ENCODE measurements at places on chromosomes 16 and 17.

DNA sequence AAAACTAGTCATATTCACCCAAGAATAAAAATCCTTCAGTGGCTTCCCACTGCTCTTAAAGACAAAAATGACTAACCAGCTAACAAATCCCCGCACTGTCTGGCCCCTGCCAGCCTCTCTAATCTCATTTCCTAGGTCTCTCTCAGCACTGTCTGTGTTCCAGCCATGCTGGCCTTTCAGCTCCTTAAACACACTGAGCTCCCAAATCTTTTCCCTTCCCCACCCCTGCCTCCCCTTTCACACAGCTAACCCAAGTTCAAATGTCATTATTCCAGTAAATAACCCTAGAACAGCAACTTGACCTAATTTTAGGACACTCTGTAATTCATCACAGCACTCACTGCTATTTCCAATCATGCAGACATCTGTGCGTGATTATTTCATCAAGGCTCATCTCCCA lies 7.8 kb downstream of the SHCBP1 start:
- DNase-seq: no peak

DNA sequence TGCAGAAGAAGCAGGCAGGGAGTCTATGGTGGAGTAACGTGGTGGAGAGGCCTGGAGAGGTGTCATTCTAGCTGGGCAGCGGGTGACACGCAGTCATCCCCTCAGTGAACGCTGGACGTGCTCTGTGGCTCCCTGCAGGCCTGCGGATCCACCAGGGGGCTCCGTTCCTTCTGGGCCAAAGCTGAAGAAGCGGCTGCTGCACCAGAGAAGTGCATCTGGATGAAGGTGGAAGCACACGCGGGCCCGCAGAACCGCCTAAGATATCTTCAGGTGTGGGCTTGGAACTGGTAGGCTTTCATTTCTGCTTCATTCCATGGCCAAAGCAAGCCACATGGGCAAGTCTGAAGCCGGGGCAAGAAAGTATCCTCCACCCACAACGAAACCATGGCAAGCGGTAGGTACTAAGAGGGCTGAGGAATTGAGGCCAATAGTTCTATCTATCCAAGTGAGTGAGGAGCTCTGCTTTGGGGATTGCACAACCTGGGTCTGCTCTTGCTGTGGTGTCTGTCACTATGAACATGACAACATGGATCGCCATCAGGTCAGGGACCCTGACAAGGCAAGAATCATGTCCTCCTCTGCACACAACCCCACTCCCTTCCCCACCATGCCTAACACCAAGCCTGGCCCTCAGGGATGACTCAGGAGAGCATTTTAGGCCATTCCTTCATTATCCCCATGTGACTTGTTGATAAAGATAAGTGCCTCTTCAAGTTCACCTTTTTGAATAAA lies 78.9 kb upstream of the FBXO47 start:
- peak; percentile 34 for DNase-seq

GRCh38 chr17:39755554-39756379 lies 18.0 kb downstream of the GRB7 start:
- DNase-seq: no peak

GRCh38 chr17:50620237-50620636 lies 14.4 kb upstream of the ABCC3 start:
- DNase-seq: no peak

DNA sequence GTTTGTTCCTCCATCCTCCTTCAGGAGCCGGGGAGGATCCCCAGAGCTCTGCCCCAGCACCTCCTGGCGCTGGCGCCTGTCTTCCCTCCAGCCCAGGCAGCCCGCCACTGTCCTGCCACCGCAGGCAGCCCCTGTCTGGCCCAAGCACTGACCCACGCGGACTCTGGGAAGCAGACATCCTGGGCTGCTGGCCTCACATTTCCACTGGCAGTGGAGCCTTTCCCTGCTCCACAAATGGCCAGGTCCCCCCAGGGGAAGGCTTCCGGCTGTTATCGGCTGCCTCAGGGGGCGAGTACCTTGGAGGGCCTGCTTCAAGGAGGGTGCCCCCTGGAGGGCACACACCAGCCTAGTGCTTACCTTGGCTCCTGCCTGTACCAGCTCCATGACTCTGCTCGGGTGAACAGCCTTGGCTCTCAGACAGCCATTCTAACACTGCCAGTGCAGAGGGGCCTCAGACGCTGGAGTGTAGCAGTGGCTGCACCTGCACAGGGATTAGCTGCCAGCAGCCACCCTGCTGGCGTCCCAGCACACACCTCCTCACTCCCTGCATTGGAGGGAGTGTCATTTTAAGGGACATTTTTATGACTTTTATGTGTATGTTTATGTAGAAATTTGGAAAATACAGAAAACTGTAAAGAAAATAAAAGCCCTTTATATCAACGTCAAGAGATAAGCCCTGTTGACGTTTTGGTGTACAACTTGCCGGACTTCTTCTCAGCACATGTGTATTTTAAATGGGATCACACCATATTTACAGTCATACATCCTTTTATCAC lies 21.0 kb downstream of the ACE start:
- no peak for DNase-seq

GRCh38 chr17:33970279-33970678 lies 284.8 kb upstream of the CCL2 start:
- no peak for DNase-seq

DNA sequence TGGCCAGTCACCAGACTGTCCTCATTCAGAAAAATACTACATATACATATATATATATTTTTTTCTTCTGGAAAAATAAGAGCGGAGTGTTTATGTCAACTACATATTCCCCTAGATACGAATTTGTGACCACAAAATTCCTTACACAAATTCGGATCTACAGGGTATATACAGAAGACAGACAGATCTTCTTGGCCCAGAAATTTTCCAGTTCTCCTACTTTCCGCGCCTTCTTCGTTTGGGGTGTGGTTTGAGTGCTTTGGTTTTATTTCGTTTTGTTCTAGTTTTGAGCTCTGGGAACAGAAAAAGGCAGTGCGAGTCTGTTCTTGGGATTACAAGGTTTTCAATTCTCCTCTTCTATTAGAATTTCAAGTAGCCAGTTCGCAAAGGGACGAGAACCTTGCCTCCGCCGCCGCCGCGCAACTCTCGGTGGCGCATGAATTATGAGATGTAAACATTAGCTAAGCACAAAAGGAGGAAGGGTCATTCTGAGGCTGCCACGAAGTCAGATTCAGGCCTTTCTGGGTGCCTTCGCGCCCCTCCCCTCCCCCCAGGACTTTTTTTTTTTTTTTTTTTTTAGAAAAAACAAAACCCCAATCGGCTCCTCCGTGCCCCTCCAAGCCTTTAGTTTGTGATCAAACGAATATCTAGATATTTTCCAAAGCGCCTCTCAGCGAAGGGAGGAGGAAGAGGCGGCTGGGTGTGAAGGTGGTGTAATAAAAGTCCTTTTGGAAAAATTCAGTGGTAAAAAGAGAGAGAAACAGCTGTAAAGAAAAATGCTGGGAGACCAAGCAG lies 1.8 kb upstream of the HOXB4 start:
- no peak for DNase-seq
